ENCODE measurements at places on chromosomes 5 and 9.

- no peak for DNase-seq
Measured at GRCh38 chr5:102811972-102812371, 56.9 kb downstream of the PAM start.

DNA sequence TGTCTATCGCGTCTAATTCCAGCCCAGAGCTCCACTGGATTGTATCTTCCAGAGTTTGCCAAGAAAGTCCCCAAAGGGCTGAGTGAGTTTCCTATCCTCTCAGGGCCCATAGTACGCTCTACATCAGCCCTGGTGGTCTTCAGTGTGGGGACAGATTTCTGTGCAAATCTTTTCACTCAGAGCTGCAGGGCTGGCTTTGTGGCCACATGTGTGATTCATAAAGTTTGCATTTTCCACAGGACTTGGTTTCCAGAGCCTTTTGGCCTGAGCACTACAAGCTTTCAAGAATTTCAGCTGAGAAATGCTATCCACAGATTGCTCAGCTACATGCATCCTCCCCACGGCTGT, 76.7 kb upstream of the CXCL14 start:
- no peak for DNase-seq

DNA sequence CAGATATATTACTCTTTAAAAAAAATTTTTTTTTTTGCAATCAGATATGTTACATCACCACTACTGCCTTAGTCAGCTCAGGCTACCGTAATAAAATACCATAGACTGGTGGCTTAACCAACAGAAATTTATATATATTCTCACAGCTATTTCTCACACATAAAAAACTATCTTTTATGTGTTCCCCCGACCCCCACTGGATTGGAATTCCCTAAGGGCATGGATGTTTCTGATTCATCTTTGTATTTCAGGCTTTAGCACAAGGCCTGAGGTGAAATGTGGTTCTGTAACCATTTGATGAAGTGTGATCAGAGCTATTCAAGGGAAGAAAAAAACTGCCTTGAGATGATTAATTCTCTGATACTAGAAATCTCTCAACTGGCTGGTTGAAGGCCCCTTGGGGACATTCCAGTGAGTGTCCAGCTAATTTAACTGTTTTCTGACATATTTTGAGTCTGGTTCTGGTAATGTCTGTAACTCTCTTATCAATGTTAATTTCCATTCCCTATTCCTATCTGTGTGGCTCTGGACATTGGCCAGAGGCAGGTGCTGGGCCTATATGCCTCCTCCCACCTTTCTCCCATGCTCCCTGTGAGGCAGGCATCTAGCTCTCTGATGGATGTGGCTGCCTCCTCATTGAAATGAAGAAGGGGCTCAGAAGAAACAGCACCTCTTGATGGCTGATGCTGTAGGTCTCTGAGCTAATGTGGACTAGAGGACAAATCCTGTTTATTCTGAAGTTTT, 2.5 kb downstream of the CD14 start:
- DNase-seq = no peak

- no peak for DNase-seq
Measured at GRCh38 chr9:91161465-91162300, 200.0 kb downstream of the AUH start.

GRCh38 chr5:152532714-152533113, 127.6 kb upstream of the NMUR2 start:
- DNase-seq = no peak

GRCh38 chr5:6525910-6526309, 77.3 kb downstream of the UBE2QL1 start:
- no peak for DNase-seq

DNA sequence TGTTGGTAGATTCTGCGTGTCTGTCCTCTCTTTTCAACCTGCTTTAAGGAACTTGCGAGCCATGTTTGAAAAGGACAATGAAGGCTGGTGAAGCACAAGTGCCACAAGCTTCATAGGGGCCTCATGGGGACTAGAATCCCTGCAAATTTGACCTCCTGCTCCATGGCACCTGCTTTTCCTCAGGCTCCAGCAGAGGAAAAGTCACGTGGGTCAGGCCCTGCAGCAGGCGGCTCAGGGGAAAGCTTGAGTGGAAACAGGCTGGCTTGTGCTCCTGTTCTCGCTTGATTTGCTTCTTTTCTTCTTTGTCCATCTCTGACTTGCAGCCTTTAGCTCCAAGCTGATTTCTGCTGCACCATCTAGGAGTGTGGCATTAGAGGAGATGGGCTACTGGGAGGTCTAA, 187.6 kb upstream of the MAST4 start:
- no peak for DNase-seq

DNA sequence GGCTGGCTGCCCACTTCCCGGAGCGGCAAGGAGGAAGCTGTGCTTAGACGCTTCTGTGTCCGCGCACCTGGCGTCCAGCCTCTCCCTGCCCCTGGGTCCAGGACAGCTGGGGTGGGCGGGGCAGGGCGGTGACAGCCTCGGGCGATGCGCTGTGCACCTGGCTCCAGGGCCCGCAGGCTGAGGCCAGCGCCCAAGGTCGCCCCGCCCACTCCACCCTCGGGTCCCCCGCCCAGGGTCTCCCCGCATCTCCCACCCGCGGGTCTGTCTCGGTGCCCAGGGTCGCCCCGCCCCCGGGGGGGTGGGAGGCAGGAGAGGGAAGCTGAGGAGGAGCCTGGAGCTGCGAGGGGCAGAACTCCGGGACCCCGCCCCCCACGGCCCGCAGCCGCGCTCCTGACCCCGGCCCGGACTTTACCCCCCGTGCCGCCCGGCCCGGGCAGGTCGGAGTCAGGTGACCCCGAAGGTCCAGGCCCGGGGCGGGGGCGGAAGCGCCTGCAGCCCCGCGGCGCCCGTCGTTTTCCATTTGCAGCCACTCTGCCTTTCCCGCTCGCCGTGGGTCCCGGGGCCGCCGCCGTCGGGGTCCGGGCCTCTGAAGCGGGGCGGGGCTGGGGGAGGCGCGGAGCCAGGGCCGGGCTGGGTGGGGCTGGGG, at the start of gene ENTPD8:
Gene ENTPD8 (minus strand): TSS at position 69 of the 646 bp plus-strand sequence. CDS start 3,072 bp downstream, outside the sequence.
- DNase-seq = no peak

GRCh38 chr9:70043285-70043684, 363 bp upstream of the MAMDC2 start:
- no peak for DNase-seq

DNA sequence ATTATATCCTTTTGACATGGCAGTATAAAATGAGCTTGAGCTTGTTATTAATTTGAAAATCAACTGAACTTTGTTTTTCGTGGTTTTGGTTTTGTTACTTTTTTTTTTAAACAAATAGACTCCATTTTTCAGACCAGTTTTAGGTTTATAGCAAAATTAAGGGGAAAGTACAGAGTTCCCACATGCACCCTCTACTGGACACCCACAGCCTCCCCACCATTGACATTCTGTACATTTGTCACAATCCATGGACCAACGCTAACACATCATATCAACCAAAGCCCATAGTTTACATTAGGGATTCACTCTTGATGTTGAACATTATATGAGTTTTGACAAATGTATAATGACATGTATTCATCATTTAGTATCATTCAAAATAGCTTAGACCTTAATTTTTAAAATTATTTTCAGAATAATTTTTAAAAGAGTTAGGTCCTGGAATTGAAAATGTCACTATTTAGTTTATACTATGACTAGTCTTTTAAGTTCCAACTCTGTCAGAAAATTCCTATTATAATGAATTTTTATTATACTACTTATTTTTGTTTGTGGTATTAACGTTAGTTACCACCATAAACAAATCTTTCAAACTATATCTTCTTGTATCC, 35.3 kb upstream of the JMY start:
- no peak for DNase-seq

DNA sequence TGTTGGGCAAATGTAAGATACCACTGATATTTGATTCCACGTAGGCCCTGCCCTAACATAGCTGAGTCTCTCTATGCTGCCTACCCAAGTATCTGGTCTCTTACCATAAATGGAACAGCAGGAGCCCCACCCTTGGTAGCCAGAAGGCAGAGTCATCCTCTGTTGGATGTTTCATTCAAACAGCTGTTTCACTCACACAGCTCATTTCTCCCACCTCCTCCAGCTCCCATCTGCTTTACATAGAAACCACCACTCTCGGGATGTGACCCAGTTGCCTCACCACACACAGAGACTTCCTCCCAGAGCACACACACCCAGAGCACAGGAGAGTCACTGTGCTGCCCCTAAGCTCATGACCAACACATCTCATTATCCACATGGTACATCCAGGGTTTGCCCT, 165.3 kb downstream of the TMEM167A start:
- DNase-seq = no peak

DNA sequence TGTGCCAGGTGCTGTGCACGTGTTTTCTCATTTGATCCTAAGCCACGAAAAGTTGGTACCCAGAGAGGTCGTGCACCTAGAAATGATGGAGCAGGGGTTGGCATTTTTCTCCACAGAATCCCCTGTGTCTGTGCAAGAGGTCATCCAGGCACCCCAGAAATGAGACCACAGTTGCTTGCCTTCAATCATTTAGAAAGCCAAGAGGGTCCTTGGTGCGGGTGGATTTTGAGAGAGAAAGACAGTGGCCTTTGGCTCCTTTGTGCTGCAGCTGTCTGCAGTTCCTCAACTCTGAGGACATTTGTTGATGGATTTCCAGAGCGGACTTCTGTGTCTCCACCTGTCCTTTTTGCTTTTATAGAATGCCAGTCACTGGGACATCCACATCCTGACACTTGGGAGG, 33.8 kb upstream of the SPRY4 start:
- DNase-seq = no peak

DNA sequence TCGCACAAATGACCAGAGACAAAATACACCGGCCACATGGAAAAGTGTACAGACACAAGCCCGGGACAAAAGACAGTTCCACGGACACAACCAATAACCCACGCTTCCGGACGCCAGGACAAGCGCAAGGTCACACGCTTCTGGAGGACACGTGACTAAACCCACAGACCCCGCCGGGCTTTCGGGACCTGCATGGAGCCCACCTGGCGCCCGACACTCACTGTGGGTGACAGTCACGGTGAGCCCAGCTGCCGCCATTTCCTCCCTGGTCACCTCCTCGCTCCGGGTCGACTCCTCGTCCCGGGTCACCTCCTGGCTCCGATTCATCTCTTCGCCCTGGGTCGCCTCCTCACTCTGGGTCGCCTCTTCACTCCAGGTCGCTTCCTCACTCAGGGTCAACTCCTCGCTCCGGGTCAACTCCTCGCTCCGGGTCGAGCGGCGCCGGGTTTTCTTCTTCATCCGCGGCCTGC, 470 bp downstream of the BAG1 start:
- DNase-seq = no peak

- no peak for DNase-seq
Measured at GRCh38 chr9:34690983-34691935, at the start of gene CCL19. TSS of gene CCL19 (minus strand) at chr9:34691276. CDS start at chr9:34691139, 137 bp downstream.

DNA sequence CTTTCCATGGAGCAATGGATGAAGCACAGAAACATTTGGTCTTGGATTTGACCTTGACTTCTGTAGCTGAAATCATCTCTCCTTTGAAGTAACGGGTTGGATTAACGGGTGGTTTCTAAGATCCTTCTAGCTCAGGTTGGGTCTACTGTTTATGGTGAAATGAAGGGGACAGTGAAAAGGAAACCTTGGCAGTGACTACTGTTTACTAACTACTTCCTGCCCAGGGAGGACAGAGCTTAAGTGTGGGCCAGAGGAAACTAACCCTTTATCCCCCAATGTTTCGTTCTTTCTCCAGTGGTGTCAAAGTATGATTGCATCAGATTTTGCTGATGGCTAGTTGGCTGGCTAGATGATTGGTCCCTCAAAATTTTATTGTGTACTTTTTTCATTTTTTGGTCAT, 22.2 kb downstream of the SKP2 start:
- DNase-seq = no peak

DNA sequence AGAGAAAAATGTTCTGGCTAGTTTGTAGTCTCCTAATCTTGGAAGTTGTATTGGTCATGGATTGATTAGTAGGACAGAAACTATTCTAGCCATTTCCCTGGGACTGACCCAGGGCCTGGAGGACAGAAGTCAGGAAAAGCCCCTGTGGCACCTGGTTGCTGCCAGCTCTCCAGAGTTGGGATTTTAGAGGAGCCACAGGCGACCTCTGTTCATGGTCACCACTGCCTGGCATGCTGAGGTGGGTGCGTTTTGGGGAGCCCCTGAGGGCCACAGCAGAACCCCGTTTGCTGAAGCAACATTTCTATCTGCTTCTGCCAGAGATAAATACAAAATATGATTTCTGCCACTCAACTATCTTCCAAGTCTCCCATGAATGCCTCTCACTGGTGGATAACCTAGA, 7.6 kb upstream of the MAPK9 start:
- no peak for DNase-seq

- DNase-seq = no peak
Measured at GRCh38 chr9:81476813-81477490, 212.4 kb downstream of the TLE1 start.

- DNase-seq = no peak
Measured at GRCh38 chr5:172749076-172749475, 21.9 kb downstream of the DUSP1 start.

GRCh38 chr9:92097997-92098482, 17.2 kb downstream of the SPTLC1 start:
- DNase-seq = no peak

GRCh38 chr9:124873664-124874063, 11.7 kb downstream of the ARPC5L start:
- DNase-seq = no peak
